Astrocyte (in vitro differentiated cells and primary cell): ENCODE measurements at places on chromosomes 2 and 18. TPM values are rescaled to one million over a fixed set of nuclear protein-coding genes. Genes with fewer than 3 reads are reported as not detected.

DNA sequence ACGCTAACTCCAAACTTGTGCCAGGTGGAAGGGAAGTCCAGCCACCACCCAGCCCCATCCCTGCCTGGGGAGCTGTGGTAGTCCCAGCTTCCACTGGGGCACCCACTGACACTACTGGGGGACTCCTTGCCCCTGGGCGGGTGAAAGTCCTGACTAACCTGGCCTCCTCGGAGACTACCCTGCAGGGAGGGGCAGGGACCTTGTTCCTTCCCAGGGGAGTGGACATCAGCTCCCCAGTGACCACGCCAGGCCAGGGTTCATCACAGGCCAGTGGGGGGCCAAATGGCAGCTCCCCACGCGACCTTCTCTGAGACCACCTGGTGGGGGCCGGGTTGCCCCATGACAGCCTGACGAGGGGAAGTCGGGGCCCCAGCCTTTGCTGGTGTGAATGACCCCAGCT, 420.0 kb upstream of the SALL3 start:
- no peak for DNase-seq

- DNase-seq = peak; percentile 72
These were observed 11.0 kb upstream of the NCKAP5 start for GRCh38 chr2:133579274-133579673.

GRCh38 chr2:207768168-207768865, 1.4 kb downstream of the FZD5 start:
- peak; percentile 27 for DNase-seq

- DNase-seq = peak; percentile 44
These were observed 31.0 kb upstream of the SLC3A1 start for GRCh38 chr2:44244135-44244871.

DNA sequence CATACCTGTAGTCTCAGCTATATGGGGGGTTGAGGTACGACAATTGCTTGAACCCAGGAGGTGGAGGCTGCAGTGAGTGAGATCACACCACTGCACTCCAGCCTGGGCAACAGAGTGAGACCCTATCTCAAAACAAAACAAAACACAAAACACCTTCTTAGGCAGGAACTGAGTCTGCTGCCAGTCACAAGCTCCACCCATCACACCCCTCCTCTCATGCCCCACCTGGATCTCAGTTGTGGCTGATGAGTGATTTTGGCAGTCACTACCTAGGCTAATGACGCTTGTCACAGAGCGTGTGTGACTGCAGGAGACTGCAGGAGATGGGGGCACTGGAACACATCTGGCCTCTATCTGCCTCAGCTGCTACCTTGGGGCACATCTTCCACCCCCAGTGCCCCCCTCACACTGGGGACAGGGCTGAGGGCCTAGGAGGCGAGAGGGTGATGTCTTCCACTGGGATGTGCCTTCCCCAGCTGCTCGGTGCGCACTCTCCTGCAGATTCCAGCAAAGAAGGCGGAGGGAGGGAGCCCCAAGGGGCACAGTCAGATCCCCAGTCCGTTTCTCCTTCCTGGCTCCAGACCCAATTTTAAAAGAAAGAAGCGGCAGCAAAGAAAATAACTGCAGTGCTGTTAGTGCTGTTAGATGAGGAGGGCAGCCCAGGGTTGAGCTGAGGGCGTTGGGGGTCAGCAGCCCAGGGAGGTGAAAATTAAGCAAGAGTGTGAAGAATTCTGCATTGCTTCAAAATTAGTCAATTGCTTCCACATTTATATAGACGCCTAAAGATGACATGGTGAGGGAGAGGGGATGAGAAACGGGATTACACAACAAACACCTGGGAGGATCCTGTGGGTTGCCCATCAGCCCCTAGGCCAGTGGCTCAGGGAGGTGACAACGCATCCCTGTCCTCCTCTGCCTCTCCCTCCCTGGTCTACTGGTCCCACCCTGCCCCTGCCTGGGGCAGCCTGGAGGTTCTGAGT, 143.6 kb upstream of the HAAO start:
- no peak for DNase-seq

GRCh38 chr18:63164396-63164795, 155.2 kb downstream of the BCL2 start:
- DNase-seq = no peak

DNA sequence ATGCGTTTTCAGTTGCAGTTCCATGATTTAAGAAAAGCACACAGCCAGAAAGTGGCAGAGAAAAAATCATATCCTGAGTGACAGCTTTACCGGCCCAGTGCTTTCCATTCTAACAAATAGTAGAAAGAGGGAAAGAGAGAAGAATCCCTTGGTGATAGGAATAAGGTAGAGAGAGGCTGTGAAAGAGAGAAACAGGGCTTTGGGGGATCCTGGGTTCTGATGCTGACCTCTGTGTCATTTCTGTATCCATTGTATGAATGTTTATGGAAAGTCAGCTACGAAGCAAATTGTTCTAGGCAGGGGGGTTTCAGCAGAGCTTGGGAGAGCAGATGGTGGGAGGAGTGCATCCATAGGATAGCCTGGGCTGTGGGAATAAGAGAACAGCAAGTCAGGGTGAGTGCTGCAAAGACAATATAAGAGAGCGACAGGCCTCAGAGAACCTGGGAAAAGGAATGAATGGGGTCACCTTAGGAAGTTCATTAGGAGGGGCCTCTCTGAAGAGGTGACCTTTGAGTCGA, 203.4 kb upstream of the TNP1 start:
- DNase-seq = no peak

DNA sequence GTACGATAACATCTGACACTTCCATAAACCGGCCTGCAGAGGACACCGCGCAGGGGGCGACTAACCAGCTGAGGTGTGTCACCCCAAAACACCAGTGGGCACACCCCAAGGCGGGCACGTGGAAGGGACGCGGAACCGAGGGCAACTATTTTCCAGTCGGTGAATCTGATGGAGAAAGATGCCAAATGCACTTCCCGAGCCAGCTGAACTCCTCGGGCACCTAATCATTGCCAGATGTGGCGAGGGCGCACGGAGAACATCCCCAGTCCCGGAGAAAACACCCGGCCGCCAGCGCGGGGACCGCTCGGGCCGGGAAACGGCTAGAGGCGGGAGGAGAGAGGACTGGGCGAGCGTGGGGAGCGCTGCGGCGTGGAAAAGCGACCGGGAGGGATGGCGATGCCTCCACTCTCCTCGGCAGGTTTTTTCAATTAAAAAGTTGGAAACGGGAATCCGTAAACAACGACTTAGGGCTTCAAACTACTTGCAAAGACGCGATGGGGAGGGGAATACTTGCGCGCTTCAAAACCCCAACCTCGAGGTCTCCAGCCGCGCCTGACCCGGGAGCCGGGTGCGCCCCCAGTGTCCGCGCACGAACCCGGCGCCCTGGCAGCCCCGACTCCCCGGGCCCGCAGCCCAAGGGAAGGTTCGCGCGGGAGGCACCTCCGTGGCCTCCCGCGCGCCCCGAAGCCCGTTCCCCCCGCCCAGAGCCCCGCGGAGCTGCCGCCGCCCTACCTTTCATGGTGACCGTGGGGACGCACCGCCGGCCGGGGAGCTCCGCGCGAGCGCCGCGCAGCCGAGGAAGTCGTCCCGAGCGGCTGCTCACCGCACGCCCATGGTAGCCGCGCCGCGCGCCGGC, 497 bp downstream of the COLEC12 start:
- peak; percentile 52 for DNase-seq

- DNase-seq = no peak
These were observed 1674.1 kb upstream of the TMEFF2 start for GRCh38 chr2:193868833-193869232.

GRCh38 chr2:41829052-41829451, 218.8 kb upstream of the PKDCC start:
- no peak for DNase-seq

DNA sequence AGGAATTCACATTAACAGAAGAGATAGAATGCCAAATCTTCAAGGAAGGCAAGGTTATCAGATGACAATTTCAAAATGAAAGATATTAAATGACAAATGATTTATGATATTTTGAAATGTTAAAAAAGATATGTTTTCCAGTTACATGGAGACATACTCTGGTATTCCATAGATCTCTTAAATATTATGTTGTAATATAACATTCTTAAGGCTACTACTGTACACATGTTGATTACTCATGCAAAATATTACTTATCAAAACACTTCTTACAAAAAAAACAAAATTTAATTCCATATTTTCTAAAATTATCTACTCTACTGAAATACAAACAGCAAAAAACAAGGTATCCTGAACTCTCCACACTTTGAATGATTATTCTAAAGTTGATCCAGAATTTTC, 22.9 kb downstream of the RTTN start:
- DNase-seq = no peak

DNA sequence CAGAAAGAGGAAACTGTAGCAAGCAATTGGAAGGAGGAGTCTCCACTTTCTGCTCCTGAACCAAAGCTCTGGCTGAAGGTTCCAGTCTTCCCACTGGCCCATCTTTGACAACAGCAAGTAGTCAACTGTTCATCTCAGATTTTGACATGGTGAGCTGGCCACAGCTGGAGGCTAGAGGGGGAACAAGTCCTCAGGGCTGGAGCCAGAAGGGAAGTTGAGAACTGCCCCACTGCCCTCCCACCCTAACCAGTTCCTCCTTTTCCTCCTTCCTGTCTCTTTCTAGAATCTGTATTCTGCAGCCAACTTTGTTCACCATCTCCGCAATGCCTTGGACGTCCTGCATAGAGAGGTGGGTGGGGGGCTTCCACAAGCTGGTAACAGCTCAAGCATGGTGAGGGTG, 105.8 kb downstream of the PLB1 start:
- no peak for DNase-seq

Gene CSRNP3
- total RNA-seq = 5.9 and 6.5 TPM in 2 replicates

Gene SPP2
- not detected in 2 replicates for total RNA-seq

Gene CACNB4
- 1.8 and 2.9 TPM in 2 replicates for total RNA-seq

Gene GAL3ST2
- not detected in 2 replicates for total RNA-seq

Gene TMEM169
- total RNA-seq = 17.9 and 20.1 TPM in 2 replicates

Gene RBM45
- 12.0 and 14.9 TPM in 2 replicates for total RNA-seq
